Right atrium auricular region (tissue), 2 donors: ENCODE measurements at places on chromosomes 1 and 21. TPM values are rescaled to one million over a fixed set of nuclear protein-coding genes. Genes with fewer than 3 reads are reported as not detected.

GRCh38 chr1:180927348-180927747, 14.7 kb downstream of the KIAA1614 start:
- no peak for DNase-seq

- DNase-seq: no peak
These were observed 10.5 kb upstream of the LELP1 start for GRCh38 chr1:153192697-153193096.

Gene CCSAP
- 2.7 TPM for total RNA-seq

GRCh38 chr1:9718006-9718680, 66.6 kb downstream of the PIK3CD start:
- DNase-seq: no peak

Gene MARK1
- total RNA-seq: 12.5 TPM

DNA sequence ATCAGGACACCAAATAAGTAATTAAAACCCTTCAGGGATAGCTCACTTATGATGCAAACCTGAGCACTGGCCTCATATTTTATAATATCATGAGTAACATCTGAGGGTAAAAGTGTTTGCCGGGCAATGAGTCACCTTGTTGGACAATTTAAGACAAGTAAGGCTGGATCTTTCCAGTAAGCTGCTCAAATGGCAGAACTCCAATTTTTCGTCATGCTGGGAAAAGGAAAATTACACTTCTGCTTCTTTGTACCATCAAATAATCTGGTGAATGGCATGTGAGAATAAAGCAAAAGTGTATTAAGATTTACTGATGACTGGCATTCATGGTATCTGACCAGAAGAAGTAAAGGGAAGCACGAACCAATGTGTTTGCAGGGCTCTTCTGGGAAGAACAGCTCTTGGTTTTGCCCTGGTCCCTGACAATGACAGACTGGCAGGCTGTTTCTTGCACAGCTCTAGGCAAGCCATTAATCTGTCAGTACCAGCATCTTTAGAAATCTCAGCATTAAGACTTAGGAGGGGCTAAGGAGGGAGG, 392.2 kb downstream of the VAV3 start:
- no peak for DNase-seq

Gene MATN1
- not detected for total RNA-seq

Gene NR5A2
- 0.63 TPM for total RNA-seq

DNA sequence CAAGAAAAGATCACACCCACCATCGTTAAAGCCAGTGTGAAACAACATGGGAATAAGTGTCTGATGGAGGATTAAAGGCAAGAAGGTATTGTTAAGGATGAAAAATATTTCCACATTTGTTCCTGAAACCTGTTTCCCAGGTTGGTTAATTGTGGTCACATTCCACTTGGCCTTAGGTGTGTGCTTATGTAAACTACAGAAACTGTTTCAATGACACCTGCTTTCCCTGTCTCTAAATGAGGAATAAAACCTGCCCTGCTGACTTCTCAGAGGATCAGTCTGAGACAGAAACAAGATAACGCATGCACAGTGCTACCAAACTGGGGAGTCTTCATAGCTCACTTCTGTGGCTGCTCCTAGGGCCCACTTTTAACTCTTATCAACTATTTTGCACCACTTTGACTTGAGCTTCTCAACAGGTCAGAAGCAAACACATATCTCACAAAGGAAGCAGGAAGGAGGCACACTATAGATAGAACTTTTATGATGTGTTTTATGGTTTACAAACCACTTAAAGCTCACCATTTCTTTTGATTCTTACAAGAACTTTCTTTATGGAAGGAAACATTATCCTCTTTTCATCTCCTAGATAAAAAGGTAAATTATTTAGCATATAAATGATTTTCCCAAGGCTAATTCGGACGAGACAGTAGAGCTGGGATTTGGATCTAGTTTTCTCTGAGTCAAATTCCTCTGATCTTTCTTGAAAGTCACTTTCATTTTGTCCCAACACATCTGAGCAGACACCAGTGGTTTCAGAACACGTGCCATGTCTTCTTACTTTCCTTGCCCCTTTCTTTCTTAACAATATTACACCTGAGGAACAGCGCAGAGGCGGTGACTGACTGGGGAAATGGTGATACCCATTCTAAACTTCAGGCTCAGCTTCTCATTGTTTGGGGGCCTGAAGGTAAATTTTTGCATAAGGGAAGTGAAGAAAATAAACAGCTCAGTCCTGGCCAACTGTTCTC, 33.4 kb downstream of the CYP2J2 start:
- DNase-seq: no peak

GRCh38 chr1:179021873-179022272, 3.8 kb upstream of the FAM20B start:
- DNase-seq: no peak

Gene CHML
- 2.7 TPM for total RNA-seq

DNA sequence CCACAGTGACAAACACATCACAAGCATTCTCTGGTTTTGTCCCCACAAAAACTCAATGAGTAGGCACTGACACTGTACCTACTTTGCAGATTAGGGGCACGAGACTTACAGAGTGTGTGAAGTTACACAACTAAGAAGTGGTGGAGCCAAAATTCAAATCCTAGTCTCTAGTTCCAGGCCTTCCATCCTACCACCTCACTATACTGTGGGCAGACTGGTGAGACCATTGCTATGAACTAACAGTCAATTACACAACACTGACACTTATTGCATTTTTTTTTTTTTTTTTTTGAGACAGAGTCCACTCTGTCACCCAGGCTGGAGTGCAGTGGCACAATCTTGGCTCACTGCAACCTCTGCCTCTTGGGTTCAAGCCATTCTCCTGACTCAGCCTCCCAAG, 71.4 kb downstream of the KCNN3 start:
- no peak for DNase-seq

Gene TRIM67
- 0.19 TPM for total RNA-seq

GRCh38 chr1:109530457-109531087, 9.1 kb upstream of the GPR61 start:
- DNase-seq: no peak

DNA sequence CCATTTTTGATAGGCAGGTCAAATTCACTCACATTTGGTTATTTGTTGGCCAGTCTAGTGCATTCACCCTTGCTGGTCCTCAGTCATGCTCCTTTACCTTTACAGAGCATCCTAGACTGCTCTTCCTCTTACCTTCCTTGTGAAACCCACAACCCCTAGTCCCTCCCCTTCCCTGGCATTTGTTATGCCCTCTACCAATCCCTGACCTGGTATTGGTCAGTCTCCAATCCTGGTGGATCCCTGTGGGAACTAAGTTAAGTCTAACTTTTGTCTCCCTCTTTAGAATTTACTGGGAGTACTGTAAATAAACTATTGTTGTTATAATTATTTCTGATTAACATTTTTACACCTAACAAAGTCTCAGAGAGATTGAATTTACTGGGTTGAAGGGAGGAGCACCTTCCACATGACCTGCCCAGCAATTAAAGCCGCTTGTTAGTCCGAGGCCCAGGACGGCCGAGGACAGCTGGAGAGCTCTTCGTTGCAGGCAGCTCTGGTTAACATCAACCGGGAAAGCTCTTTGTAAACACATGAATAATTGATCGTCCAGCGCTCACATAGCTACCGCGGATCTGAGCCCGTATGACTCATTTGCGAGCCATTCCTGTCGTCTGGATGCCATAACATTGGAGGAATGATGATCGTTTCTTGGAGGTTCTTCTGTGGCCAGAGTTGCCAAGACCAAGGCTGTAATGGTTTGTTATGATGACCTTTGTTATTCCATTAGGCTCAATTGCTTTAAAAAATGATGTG, 31.9 kb downstream of the MTARC1 start:
- no peak for DNase-seq

Gene EPHB2
- total RNA-seq: 2.6 TPM

GRCh38 chr1:41382480-41383090, 21.4 kb downstream of the FOXO6 start:
- peak; percentile 63 for DNase-seq

Gene SNRNP40
- 20.7 TPM for total RNA-seq

DNA sequence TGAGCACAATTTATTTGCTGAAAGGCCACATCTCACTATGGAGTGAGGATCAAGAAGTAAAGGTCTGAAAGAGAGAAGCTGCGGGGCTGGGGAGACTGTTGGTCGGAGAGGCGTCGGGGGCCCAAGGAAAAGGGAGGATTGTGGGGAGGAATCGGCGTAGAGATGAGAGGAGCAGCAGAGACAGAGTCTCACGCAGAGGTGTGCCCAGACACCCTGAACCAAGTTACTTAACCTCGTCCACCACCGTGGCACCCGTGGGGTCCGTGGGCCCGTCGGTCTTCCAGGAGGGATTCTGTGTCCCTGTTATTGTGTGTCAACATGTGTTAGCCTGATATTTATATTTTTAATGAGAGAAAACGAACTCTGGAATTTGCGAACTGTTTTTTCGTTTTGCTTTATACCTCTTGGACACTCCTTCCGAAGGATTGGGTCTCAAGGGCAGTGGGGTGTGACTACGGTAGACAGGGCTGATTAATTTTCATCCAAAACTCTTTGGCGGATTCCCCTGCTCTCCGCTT, 3.8 kb upstream of the NBPF1 start:
- peak; percentile 61 for DNase-seq

DNA sequence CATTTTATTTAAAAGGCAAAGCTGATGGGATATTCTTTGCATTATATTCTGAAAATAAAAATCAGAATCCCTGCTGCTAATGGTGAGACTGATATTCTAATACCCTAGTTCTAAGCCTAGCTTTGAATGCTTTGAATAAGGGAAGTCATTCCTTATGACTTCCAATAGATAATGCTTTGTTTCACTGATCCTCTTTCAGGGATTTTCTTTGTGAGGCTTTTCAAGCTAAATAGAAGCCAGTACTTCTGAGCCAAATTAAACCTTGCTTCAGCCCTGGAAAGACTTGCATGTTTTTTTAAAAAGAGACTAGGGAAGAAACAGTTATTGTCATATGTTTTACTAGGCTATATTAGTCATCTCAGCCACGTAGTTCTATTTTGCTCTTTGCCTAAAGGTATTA, 68.5 kb upstream of the CACYBP start:
- DNase-seq: no peak

Gene PDE9A
- 1.1 TPM for total RNA-seq

- no peak for DNase-seq
These were observed 36.7 kb downstream of the SLC19A1 start for GRCh38 chr21:45505416-45506021.

GRCh38 chr1:185934476-185935189, 200.4 kb downstream of the HMCN1 start:
- DNase-seq: no peak

- DNase-seq: no peak
These were observed 614.7 kb downstream of the LTN1 start for GRCh38 chr21:28378026-28378425.

Gene CD52
- 4.9 TPM for total RNA-seq

- no peak for DNase-seq
These were observed 16.1 kb upstream of the IFFO2 start for GRCh38 chr1:18972531-18972930.

Gene SCAMP3
- total RNA-seq: 77.7 TPM

Gene SLC1A7
- total RNA-seq: 0.71 TPM

DNA sequence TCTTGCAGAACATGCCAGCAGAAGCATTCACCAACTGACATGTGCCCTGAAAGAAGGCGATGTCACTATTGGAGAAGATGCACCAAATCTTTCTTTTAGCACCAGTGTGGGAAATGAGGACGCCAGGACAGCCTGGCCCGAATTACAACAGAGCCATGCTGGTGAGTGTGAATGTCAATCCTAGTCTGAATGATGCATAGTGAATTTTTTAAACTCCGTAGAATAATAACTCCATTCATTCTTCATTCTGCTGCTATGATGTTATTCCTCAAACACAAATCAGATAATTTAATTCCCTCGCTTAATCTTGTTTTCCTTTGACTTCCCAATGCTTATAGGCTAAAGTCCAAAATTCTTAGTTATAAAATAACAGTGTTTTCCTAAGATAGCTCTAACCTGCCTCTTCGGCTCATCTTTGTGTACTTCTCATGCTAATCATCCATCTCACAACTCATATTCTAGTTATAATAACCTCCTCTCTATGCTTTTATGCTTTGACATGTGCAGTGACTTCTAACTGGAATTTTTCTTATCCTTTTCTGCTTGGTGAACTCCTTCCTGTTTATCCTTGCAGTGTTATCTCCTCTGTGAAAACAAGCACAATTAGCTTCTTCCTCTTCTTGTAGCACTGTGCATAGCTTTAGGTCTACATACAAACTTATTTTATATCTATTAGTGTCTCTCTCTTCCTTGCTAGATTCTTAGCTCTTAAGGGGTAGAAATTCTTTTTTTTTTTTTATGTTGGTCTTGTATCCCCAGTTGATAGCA, 14.4 kb downstream of the SDCCAG8 start:
- no peak for DNase-seq

DNA sequence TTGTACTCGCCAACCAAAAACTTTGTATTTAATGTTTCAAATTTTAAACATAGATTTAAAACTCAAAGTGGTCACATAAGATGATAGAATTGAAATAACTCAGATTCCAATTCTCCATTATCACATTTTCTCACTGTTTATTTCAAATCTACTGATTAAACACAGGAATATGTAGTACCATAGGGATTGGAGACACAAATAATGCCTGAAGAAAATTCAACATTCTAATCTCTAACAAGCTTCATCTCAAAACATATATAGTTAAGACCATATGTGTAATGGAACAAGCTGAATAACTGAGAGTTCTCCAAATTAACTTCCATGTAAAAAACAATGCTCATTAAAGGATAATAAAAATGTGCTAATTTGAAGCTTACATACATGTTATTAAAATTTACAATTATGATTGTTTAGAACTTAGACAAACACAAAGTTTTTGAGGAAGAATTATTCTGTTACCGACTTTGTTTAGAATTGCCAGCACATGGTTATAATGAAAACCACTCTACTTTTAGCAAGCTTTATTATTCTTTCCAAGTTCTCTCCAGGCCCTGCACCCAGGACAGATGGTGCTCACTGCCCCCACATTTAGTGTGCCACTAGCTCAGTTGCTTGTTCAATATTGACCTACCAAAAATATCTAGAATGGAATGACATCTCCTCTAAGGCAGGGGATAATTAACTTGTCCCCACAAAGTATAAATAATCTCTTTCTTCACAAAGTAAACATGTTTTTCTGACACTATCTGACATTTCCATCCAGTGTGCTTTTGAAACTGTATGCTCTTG, 467.2 kb downstream of the TTLL7 start:
- DNase-seq: no peak

Gene MXRA8
- total RNA-seq: 53.4 TPM

DNA sequence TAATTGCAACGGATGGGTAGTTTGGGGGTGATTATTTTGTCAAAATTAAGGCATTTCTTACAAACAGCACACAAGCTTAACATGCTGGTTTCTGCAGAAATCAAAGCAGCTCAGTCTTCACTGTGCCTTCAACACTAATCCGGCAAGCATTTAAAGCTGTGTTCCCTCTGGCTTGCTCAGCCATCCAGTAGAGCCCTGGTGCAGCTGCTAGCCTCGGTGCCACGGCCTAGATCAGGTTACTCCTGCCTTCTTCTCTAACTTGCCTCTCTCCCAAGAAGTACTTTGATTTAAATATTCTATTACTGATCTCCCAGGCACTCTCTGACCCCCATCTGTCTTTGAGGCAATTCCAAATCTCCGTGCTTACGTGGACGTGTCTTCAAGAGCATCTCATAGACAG, 85.6 kb downstream of the GREM2 start:
- DNase-seq: no peak

Gene RAVER2
- total RNA-seq: 23.2 TPM

Gene BCL2L15
- total RNA-seq: 0.08 TPM

Gene GUCA2A
- not detected for total RNA-seq

Gene FAM151A
- total RNA-seq: not detected

Gene LHX4
- not detected for total RNA-seq

GRCh38 chr21:19508442-19508841, 1104.9 kb upstream of the TMPRSS15 start:
- DNase-seq: no peak

GRCh38 chr1:6962478-6962995, 177.3 kb downstream of the CAMTA1 start:
- DNase-seq: peak; percentile 63

GRCh38 chr1:74430342-74430934, 82.0 kb downstream of the LRRC53 start:
- no peak for DNase-seq
